ENCODE measurements at places on chromosomes 2 and 18.

DNA sequence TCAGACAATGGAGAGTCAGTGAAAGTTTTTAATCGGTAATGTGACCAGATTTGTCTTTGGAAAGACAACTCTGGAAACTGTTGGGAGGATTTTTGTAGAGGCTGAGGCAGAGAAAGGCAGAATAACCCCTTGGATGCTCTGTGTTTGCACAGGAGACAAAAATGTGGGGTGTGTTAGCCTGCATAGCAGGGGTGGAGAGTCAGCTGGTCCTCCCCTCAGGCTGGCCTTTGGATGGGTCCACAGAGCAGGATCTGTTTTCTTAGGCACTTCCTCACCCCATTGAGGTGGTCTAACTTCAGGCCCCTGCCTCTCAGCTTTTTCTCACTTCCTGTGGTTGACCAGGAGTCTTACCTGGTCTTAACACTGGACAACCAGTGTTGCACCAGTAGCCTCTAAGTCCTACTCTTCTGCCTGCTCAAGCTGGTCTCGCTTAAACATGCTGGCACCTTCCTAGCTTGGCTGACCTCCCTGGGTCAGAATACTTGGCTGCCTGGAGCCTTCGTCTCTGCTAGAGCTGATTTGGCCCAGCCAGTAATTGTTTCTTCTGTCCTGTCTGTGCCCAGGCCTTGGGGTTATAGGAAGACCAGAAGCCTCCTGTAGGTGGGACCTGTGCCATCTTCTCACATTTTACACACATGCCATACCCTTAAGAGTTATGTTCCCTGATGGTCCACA is 259.8 kb upstream of the RASGRP3 start:
- peak; percentile 54 for DNase-seq

DNA sequence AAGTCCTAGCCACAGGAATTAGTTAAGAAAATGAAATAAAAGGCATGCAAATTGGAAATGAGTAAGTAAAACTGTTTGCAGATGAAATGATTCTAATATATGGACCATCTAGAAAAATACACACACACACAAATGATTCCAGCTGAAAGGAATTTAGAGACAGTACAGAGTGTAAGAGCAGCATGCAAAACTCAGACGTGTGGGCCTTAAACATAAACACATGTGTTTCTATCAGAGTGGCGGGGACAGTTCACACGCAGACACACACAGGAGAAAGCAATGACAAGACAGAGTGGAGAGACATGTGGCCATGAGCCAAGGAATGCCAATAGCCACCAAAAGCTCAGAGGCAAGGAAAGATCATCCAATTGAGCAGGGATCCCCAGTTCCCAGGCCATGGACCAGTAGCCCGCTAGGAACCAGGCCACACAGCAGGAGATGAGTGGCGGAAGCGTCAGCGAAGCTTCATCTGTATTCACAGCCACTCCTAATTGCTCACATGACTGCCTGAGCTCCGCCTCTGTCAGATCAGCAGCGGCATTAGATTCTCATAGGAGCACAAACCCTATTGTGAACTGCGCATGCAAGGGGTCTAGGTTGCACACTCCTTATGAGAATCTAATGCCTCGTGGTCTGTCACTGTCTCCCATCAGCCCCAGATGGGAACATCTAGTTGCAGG is 155.4 kb downstream of the ARL4C start:
- no peak for DNase-seq

DNA sequence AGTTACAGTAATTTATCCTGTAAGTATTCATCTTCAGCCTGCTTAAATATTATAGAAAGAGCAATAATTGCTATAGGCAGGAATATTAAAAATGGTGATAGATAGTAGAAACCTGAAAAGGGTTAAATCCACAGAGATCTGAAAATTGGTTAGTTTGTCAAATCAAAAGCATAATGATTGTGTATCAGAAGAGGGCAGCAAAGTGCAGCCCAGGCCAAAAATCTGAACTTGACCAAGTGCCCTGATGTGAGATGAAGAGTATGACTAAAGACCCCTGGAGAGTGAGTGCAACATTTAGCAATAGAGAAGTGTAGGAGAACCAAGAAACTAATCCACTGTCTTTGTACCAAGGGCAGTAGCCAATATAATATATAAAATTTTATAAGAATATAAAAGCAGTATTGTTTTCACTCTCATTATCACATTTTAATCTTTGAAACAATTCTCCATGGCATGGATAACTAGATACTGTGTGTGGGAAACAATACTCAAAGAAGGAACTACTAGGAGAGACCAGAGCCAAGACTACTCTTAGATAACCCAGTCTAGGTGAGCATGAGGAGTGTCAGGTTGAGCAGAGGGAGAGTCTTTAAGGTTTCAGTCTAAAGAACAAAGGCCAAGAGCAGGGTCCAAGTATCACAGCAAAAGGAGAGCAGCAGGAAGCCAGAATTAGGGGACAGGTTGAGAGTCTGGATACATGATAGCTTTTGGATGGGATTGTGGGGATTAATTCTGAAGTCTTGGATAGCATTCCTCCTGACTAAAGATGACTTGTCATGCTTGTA is 148.7 kb downstream of the CALCRL start:
- peak; percentile 9 for DNase-seq

- DNase-seq = peak; percentile 89
Observed at GRCh38 chr2:238158509-238159070, at the start of gene ERFE. TSS of gene ERFE (plus strand) at chr2:238158970. CDS start at chr2:238159008, 38 bp downstream.

DNA sequence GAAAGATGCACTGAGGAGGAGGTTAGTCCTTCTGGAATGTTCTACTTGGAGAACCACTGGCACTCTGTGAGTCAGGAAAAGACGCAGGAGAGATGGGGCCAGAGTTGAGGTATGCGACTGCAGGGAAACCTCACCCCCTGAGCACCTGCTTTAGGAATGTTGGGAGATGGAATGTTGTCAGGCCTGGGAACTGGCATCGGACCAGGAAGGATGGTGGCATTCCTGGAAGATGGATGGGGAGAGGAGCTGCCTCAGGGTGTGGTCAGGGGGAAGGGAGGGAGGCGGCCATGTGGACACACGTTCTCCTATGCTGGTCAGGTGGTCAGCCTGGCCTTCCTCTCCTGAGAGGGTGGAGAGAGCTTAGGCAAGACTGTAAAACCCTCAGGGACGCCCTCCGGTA is 146.3 kb downstream of the CELF4 start:
- peak; percentile 42 for DNase-seq

- DNase-seq = no peak
Observed at GRCh38 chr2:11867926-11868325, 121.5 kb downstream of the LPIN1 start.

GRCh38 chr2:197121255-197121654 is 189.3 kb downstream of the ANKRD44 start:
- DNase-seq = no peak

GRCh38 chr2:16623031-16623430 is 42.6 kb downstream of the CYRIA start:
- DNase-seq = no peak

DNA sequence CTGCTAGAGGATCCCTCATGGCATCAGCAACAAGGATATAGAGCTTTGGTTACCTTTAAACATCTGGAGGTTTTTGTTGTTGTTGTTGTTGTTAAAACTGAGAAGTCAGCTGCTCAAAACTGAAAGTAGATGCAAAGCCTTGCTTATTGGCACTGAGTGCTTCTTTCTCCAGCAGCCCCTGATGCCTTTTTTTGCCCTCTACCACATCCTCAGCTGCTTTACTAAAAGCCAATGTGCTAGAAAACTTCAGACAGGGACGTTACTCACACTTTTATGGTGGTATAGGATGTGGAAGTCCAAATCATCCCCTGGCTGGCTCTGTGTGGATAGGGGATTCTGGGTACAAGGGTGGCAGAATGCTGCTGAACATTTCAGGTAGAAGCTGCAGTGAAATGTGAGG is 78.3 kb upstream of the CHST9 start:
- DNase-seq = no peak

DNA sequence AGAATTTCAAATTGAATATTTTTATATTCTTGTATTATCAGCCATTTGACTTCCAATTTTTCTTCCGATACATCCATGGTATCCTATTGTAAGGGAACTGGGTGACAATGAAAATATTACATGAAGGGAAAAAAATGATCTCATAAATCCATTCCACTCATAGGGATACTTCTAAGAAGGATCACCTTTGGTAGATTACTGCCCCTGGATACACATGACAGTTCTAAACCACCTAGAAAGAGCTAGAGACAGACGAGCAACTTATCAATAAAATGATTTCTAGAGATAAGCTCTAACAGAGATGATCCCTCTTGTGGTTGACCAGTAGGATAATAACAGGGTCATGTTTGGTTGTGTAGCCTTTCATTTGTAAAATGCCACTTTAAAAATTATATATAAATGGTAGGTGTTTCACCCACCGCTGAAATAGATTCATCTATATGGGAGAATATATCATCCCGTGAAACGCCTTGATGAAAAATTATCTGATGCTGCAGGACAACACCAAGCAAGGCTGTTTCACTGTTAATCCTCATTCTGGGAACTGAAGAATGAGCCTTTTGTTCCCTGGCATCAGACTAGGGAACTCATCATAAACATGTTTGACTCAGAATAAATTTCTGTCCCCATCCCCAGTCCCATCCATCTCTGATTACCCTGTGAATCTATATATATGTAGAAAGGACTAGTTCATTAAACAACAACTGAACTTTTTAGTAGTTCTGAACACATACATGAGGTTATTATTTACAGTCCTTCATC is 180.0 kb downstream of the TCF4 start:
- no peak for DNase-seq

DNA sequence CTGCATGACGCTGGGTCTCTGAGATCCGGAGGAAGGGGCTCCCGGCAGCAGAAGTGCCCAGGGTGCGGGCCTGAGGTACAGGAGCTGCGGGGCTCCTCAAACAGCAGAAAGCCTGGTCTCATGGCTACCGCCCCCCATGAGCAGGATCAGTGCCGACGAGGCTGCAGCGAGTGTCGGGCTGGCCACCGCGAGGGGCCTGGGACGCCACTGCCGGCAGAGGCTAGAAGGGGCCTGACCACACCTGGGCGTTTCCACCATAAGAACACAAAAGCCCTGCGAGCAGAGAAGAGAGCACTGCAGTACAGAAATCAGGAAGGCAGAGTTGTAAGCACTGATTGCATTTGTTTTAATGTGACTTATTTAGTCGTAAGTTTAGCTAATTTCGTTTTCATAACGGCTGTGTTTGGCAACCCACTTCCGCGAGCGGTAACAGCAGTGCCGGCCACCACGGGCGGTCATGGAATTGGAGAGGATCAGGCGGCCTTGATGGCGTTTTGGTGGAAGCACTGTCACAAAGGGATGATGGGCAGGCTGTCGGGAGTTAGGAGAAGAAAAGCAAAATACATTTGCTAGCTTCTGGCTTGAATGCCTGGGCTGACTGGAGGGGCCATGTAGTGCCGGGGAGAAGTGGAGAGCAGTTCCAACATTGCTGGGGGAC is 117.4 kb downstream of the HDAC4 start:
- DNase-seq = no peak

GRCh38 chr2:44061876-44062275 is 66.1 kb upstream of the LRPPRC start:
- no peak for DNase-seq

DNA sequence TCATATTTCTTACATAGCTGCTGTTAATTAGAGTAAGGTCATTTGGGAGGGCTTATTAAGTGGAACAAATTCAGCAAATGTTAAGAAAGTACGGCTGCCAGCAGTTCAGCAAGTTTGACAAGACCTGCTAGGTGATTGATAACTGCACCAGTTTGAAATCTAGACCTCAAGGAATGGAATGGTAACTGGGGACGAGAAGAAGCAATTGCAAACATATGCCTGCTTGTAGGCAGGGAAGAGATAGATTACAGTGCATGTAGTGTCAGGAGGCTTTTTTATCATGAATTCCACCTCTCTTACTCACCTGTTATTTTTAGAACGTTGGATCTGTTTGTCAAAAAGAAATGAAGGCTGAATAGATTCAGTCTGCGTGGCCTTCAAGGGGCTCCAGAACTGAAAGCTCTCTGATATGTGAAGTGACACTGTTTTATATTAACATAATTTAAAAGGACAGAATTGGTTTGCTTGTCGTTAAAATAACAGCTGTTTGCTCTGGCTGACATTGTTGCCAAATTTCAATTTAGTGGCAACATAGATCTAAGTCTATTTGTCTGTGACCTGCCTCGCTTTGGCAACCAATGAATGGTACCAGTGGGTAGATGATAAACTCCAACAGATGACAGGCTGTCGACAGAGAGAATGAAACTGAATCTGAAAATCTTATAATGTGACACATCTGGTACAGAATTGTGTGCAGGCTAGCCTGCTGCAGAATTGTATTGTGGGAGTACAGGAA is 199.3 kb downstream of the ZNF407 start:
- DNase-seq = peak; percentile 60
